ENCODE measurements at places on chromosomes 1 and 21.

DNA sequence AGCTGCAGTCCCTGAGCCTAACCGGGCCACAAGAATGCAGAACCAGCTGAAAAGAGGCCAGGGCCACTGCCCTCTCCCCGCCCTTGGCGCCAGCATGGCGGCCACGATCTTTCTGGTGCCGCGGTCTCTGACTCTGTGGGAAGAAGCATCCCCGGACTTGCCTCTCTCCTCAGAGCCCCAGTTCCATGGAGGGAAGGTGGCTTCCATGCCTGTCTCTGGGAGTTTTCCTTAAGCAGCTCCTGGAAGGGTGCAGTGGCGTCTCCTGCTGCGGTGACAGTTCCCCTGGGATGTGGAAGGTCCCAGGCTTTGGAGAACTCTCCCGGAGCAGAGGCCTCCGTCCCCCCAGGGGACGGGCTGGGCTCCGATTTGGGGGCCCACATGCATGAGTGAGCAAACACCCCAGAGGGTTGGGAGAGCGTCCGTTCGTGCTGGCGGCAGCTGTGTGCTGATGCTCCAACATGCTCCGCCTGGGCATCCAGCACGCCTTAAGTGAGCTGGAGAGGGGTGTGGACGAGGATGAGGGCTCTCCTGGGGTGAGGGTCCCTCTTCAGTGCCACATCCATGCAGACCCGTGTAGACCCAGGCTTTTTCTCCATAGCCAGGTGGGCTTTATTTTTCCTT, 109.8 kb upstream of the COL6A1 start:
- DNase-seq, result no peak

DNA sequence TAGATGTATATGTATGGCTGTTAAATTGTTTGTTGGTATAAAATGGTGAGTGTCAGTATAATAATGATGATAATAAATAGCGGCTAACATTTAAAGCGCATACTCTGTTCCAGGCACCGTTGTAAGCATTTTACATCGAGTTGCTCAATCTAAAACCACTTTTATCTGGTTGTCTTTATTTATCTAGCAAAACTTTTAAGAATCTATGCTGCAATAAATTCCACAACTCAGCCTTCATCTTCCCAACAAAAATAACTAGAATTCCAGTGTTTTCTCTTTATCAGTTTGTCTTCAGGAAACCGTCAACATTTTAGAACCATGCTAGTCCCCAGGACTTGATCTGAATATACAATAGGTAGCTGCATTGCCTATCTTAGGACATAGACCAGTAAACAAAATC, 19.3 kb upstream of the SLC16A1 start:
- no peak for DNase-seq

DNA sequence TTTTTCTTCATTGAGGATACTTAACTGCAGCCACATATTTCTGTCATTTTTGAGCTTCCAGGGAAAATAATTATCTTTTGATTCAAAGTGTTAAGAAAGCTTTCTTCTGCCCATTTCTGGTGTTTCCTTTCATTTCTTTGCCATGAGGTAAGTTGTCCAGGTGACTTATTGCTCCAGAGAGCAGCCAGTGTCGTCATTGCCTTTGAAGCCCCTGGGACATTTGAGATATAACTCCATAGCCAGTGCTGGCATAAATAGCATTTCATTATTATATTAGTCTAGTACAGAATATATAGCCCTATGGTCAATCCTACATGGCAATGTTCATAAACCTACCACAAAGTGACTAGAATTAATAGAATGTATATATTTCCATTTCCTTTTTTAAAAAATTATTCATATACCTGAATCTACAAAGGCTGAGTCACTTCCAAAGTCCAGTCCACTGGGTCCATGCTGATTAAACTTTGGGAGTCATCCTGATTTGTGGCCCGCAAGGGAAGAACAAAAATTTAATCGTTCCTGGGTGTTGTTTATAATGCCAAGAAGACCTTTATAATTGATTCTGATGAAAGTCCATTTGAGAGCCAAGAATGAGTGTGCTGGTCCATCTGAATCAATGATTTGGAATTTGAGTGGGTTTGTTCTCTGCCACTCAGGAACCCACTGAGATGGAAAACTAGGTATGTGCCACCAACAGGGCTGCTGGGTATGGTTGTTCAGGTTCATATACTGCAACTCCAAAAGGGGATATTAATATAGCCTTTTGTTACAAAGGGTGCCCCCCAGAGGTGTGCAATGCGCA, 221.8 kb upstream of the PLXNA2 start:
- no peak for DNase-seq

DNA sequence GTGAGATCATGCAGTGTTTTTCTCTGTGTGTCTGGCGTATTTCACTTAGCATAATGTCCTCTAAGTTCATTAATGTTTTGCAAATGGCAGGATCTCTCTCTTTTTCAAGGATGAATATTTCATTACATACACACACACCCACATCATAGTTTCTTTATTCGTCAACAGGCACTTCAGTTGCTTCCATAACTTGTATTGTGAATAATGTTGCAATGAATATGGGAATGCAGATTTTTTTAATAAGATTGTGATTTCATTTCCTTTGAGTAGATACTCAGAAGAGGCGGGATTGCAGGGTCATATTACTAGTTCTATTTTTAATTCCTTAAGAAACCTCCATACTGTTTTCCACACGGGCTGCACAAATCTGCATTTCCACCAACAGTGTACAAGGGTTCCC, 134.0 kb downstream of the CLEC20A start:
- DNase-seq, result no peak

DNA sequence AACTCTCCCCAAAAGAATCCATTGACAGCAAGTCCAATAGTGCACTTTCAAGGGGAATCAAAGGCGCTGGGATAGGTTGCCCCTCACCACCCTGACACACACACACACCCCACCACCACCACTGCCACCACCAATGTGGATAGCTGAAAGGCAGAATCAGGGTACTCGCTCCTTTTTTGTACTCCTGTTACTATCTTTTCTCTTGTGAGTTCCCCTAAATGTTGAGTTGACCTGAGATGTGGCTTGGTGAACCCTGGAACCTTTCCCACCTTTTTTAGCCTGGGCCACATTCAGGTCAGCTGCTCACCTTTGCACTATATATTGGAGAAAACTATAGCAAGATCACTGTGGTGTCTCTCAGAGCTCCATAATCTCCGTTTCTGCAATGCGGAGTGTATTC, 3.9 kb downstream of the S100A8 start:
- no peak for DNase-seq

- no peak for DNase-seq
Measured at GRCh38 chr1:241944300-241944699, 13.3 kb upstream of the BECN2 start.

- no peak for DNase-seq
Measured at GRCh38 chr1:203536575-203536974, 42.6 kb downstream of the OPTC start.

GRCh38 chr1:156815961-156816422, 656 bp downstream of the SH2D2A start:
- no peak for DNase-seq

GRCh38 chr1:201092738-201093137, 19.5 kb downstream of the CACNA1S start:
- DNase-seq, result no peak

DNA sequence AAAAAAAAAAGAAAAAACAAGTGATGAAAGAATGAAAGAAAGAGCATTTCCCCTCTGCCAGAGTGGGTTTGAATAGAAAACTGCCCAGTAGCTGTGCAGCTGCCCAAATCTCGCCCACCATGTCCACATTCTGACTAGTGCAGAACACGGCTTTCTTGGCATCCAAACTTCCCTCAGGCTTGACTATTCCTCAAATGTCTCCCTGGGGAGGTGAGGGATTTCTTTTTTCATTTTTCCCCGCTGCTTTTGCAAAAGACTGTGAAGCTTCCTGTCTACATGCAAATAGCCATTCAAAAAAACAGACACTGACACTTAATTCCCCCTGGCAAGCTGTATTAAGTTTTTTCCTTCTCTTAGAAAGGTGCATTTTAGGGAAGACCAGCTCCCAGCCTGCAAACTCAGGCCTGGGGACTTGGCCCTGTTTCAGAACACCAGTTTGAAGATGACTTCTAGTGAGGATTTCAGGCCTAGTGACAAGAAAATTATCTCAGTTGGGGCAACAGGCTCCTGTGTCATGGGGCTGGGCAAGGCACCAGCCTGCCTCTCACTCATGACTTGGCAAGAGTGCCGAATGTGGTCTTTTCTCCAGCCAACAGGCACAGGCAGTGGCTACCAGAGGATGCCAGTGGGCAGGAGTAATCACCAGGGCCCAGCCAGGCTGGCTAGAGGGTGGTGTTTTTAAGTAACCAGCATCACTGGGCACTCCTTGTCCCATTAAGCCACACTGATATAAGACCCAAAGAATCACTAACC, 178.1 kb upstream of the NFIA start:
- DNase-seq, result no peak

- no peak for DNase-seq
Measured at GRCh38 chr1:76905876-76906595, 38.8 kb downstream of the ST6GALNAC5 start.

GRCh38 chr1:179706339-179706941, 36.7 kb upstream of the FAM163A start:
- DNase-seq, result no peak

- DNase-seq, result no peak
Measured at GRCh38 chr1:212966616-212967015, 16.3 kb downstream of the VASH2 start.

DNA sequence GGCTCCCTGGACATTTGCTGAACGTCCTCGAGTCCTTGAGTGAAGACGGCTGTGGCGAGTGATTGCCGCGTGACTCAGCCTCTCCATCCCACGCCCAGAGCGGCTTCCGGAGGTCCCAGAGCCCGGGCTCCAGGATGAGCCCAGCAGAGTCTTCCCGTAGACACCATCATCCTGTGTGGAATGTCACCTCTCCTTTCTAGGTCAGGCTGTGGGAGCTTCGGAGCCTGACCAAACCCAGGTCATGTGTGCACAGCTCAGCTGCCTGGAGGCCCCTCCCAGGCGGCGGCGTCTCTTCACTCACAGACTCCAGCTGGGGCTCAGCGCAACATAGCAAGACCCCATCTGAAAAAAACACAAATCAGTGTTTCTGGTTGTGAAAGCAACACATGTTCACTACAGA, 38.2 kb downstream of the PRKCZ start:
- DNase-seq, result no peak

GRCh38 chr1:173758980-173759379, 44.2 kb downstream of the KLHL20 start:
- no peak for DNase-seq

DNA sequence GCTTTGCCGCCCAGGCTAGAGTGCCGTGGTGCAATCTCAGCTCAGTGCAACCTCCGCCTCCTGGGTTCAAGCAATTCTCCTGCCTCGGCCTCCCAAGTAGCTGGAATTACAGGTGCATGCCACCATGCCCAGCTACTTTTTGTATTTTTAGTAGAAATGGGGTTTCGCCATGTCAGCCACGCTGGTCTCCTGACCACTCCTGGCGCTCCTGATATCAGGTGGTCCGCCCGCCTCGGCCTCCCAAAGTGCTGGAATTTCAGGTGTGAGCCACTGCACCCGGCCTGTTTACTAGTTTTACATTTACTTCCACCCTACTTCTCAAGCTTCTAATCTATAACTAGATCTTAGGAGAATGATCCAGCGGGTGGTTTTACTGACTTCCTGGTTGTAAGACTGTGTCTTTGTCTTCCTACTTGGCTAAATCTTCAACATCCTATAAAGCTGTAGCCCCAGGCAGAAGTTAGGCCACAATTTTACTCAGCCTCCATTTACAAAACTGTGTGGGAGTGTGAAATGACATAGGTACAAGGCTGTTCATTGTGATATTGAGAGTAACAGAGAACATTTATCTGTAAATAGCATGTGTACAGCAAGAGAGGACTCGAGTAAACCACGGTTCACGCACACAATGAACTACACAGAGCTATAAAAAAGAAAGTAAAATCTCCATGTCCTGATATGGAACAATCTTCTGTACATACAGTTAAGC, 9.6 kb upstream of the POU2F1 start:
- DNase-seq, result no peak

DNA sequence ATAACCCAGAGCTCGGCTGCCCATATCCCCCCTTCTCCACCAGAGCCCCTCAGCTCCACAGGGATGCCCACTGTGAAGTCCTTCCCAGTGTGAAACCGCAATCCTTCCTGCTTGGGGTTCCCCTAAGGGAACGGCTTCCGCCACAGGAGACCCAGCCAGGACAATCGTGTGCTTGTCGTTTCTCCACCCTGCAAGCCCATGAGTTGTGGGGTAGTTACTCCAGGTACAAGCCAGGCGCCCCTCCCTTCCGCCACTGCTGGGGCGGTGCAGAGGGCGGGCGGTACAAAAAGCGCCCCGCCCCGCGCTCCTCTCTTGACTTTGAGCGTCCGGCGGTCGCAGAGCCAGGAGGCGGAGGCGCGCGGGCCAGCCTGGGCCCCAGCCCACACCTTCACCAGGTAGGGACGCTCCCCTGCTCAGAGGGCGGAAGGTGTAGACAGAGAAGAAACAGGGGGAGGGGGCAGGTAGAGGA, at the start of gene TINAGL1:
Gene TINAGL1 (plus strand): TSS at position 315 of the 469 bp plus-strand sequence. CDS start 634 bp downstream, outside the sequence.
- DNase-seq, result no peak

DNA sequence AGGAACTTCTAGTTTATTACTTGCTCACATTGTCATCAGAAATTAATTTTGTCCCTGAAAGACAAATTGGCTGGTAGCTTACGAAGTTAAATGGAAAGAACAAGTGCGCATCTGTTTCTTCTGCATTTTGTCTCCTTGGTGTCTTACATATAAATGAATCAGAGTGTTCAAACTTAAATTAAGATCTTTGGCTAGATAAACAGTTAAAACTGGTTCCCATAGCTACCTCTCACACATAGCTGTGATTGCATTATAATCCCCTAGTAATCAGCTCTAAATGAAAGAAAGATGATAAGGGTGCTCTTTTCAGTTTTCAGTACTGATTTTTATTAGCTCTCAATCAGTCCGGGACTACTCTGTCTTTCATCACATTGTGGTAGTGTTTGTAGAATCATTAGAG, 124.2 kb upstream of the LMO4 start:
- no peak for DNase-seq

DNA sequence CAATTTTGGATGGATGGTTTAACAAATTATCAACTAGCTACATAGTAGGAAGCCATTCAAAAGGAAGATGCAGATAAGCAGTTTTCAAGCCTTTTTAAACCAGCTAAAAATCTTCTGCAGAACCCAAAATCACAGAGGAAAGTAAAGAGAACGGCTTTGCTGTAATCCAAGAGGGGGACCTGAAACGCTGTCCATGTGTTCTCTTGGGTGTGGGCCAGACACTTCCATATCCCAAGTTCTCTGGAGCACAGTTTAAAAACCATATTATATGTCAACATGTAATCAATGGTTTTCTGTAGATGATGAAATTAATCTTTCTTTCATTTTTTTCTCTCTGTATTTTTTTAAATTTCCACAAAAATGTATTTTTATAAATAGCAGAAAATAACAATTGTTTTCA, 90.5 kb downstream of the SELENOF start:
- DNase-seq, result no peak

GRCh38 chr1:31855038-31855845, 39.4 kb upstream of the SPOCD1 start:
- DNase-seq, result no peak
